Putamen (tissue), 1 donor: ENCODE measurements at places on chromosomes 11 and 22.

- peak; percentile 52 for DNase-seq
Observed at GRCh38 chr22:33921525-33922348, 1.5 kb upstream of the LARGE1 start.

GRCh38 chr11:121839781-121840180 is 276.2 kb downstream of the BLID start:
- no peak for DNase-seq

DNA sequence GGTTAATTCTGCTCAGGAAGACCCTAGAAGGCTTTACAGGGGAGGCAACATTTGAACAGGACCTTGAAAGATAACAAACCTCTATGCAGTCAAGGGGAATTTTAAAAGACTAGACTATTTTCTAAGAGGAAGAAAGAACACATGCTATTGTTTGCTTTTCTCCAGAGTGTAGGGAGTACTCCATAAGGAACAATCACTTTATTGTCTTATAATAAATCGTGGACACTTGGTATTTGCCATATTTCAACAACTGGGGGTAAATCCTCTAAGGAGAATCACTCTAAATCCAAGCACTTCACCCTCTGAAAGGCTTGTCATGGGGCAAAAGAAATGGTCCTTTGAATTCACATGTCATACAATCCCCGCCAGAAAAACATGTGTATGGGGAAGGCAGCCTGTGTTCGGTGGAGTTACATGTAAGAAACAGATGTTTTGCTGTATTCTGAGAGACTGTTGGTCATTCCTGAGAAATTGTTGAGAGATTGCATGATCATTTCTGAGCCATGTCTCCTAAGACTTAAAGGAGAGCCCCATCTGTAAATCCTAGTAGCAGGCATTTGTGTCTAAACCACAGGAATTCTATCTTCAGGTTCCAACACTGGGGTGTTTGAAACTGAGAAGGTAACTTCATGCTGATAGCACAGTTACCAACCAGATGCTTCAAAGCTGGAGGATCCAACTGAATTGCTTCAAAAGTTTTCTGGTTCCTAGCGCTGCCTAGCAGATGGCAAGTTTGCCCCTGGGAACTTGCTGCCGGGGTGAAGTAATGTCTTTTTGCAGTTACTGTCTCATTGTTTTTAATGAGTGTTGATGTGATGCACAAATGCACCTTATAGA is 66.8 kb downstream of the FZD4 start:
- no peak for DNase-seq

DNA sequence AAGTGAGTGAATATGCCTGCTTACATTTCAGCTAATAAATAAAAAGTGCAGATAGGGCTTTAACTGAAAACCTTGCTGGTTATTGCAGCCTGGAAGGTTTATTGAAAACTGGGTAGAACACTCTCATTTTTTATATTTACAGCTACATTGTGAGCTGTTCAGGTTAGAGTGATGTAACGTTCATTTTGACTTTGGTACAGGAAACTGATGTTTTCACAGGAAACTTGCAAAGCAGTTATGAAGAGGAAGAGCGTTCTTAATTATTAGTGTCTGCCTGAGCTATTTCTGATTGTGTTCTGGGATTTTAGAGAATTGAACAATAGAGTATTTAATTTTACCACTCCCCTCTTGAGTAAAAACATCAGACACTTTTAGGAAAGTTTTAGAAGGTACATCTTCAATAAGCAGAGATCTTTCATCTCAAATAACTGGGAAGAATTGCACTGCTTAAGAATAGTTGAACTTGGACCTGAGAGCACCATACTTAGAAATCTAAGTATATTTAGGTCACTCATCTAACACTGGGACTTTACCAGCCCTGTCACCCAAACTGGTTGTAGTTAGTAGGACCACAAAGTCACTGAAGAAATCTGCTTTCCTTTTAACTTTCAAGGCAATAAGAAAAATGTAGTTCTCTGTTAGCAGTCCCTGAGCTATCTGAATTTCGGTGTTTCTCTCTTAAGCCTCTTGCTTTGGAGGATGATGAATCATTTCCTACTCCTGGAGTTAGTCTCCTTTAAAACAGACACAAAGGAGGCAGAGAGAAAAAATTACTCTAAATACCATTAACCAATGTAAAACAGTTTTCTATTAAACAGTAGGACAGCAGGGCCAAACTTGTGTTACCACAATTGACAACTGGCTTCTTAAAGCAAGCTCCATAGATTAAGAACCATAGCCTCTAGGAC is 128.6 kb upstream of the DDI1 start:
- no peak for DNase-seq

DNA sequence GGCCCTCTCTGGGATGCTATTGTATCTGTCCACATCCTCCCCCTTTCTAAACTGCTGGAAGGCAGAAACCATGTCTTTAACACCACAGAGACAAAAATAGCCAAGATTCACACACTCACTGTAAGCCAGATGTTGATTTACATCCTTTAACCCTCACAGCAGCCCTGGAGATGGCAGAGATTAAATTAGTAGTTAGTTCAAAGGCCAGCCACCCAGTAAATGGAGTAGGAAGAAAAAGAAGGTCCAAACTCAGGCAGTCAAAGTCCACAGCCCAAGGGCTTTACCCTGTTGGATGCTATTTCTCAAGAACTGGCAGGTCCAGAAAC is 2.1 kb upstream of the ZNHIT2 start:
- DNase-seq = no peak

DNA sequence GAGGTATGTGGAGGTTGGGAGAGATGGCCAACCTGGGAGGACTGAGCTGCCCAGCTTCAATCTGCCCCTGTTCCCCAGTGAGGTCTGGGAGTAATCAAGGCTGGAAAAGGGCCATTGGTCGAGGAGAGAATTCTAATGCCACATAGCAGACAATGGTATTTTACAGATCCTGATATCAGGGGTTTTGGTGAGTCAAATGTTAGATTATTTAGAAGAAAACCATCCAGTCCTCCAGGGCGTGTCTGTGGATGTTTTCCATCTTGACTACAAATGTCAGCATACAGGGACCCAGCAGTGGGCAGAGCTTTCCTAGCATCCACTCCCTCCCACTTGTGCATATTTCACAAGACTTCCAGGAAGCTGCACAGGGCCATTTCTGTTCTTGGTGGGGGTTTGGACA is 107.9 kb downstream of the SCN3B start:
- no peak for DNase-seq

DNA sequence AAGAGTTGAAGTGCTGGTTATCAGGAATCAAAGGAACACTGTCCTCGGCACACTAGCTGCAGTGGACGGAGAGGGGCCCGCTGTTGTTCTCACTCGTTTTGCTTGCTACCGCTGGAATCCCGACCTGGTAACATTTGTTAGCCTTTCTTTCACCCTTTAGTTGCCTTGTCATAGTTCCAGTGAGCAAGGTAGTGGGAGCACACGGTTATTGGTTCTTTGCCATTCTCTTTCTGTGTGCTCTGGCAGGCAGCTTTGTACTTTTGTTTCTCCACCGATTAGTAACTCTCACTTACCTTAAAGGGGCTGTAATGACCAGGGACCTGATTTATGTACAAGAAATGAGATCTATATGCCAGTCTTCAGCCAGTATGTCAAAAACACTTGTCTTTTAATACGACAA is 1.8 kb downstream of the DEPDC7 start:
- DNase-seq = no peak

- no peak for DNase-seq
Observed at GRCh38 chr11:86947541-86947940, 7.7 kb downstream of the FZD4 start.

GRCh38 chr11:34864424-34864823 is 51.8 kb downstream of the APIP start:
- DNase-seq = no peak

- no peak for DNase-seq
Observed at GRCh38 chr11:34567733-34568132, 53.2 kb upstream of the EHF start.

- no peak for DNase-seq
Observed at GRCh38 chr11:19281041-19281440, 40.3 kb upstream of the E2F8 start.

DNA sequence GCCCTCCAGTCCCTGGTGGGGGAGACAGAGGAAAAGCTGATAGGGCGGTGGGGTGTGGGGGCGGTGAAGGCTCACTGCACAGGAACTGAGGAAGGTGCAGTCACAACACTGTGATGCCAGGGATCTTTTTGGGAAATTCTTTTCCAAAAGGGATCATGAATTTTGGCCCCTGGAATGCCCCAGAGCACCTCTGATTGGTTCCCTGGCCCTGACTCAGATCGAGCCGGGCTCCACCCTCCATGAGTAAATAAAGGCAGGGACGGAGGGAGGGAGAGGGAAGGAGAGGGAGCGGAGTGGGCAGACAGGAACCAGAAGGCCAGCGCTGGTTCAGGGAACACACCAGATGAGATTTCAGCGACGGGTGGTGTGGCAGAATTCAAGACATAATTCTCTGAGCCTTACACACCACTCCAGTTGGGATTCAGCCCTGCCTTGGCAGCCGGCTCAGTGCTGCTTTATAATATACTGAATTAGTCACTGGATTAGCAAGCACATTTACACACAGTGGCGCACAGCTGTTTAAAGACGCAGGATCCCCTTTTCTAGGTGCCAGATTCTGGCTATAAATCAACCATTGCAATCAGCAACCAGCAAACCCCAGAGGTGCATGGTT is 80.3 kb downstream of the ETS1 start:
- DNase-seq = no peak

DNA sequence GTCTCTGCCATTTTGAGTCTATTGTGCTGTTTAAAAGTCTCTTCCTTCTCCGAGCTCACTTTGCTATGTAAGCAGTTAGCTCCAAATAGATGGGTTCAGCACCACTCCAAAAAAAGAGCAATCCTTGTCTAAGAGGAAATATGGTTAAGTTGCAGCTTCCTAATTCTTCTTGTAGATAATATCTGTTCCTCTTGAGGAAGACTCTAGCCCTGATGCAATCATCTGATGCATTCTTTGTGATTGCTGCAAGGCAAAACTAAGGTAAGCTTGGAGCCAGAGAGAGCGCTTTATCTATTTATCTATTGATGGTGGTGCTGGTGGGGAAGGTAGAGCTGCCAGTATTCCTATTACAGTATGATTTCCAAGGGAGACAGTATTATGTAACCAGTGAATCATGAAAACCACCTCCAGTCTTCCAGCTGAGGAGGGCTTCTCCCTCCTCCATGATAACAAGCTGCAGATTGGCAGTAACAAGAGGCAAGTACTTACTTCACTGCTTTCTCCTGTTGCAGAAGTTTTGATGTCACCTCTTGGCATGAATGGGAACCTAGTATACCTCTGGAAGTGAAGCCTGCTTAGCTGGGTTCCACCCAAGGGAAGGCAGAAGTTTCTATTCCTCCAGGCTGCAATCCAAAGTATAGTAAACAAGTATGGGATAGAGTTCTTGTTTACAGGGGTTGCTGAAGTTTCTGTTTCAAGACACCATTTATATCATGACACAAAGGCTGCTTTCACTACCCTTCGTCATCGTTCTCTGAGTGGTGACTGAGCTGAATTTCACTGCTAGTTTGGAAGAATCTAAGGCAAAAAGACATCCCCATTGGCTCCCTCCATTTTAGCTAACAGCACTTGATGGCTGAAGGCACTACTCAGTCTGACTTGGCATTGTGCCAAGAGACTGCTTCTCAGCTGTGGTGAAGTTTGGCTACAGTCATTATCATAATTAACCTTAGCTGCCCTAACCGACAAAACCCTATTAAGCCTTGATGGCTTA is 49.7 kb downstream of the FDX1 start:
- DNase-seq = peak; percentile 83

DNA sequence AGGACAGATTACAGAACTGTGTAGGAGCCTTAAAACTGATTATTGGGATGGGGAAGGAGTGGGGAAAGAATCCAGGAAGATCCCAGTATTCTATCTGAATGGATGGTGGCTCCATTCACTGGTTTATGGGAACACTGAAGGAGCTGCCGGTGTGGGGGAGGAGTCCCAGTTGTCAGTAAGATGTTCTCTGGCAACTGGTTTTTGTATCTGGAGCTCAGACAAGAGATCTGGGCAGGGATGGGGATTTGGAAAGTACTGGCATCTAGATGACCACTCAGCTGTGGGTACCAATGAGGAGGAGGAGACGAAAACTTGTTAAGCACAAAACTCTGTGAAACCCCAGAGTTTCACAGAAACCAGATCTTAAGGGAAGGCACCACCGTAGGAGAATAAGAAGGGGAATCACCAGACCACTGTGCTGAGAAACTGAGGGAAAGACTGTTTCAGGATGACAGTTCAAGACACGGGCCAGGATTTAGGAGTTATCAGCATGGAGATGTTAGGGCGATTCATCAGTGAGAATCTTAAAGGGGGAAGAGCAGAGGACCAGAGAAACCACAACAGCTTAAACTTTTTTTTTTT is 28.1 kb downstream of the LDLRAD3 start:
- no peak for DNase-seq

DNA sequence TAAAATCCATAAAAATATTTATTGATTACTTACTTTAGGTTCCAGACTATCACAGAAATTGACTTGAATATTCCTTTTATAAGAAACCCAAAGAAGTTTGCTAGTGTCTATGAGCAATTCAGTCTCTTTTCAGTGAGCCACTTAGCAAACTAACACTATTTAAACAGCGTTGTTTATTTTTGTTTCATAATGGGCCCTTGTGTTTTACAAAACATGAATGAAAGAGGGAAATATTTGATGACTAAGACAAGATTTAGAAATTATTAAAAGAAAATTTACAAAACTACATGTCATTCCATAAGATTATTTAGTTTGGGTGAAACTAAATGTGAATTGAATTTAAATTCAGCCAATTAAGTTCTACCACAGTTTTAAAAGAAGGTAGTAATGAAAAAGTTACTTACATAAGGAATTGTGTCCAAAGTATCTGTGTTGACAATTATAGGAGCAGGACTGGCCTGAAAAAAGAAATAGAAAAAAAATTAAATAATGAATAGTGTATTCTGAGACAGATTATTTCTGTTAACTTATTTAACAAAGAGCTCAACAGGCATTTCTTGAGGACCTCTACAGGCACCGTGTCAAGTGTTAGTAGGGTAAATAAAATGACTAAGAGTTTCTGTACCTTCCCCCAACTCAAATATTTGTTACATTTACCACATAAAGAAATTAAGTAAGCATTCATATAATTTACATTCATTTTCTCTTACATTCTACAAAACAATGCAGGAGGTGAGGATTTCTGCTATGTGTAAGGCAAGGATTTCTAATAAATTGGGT is 964.9 kb upstream of the CCDC90B start:
- no peak for DNase-seq

DNA sequence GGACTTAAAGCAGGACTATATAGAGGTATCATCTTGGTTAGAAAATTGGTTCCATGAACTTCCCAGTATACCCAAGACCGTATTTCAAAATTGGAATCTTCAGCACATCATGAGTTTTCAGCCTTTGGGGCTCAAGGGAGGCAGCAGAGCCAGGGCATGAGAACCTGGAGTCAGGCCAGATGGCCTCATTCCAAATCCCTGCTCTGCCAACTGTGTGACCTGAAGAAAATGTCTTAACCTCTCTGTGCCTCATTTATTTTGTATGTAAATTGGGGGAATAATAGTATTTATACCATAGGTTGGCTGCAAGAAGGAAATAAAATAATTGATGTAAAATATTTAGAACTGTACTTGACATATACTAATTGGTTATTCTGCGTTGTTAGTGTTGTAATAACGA is 987.6 kb downstream of the TBC1D22A start:
- no peak for DNase-seq
